Fibroblast of skin of back (primary cell): ENCODE measurements at places on chromosomes 6 and 20.
A peak's percentile ranks its signal among the peaks of the same experiment; 100 is the strongest.

DNA sequence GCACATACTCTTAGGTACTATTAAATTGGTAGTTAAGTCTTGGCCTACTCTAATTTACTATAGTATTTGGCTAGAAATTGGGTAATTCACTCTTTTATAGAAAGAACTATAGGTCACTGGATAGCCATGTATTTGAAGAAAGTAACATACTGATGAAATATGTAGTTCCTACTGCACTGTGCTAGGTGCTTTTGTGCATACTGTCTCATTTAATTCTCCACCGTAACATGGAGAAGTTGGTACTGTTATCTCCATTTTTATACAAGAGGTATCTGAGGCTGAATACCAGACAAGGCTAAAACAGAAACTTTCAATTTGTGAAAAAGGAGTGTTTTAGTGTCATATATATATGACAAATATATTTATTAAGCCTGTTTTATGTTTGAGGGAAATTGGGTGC is 29.8 kb downstream of the AFDN start:
- no peak for DNase-seq

DNA sequence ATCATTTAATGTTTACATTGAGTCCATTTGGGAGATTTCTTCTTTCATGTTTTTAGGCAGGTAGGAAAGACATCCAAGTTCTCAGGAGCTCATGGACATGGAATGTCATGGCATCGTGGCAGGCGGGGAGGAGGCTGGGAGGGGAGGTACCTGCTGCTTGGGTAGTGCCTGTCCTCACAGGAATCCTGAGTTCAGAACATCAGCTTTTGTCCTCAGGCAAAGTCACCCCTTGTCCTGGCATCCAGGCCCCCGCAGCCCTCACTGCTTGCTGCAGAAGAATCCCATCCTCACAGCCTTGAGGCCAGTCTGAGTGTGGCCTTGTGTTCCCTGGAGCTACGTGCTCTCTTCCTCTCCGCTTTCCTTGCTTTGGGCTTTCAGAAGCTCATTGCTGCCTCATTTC is 157.4 kb downstream of the CFAP61 start:
- DNase-seq, result no peak

DNA sequence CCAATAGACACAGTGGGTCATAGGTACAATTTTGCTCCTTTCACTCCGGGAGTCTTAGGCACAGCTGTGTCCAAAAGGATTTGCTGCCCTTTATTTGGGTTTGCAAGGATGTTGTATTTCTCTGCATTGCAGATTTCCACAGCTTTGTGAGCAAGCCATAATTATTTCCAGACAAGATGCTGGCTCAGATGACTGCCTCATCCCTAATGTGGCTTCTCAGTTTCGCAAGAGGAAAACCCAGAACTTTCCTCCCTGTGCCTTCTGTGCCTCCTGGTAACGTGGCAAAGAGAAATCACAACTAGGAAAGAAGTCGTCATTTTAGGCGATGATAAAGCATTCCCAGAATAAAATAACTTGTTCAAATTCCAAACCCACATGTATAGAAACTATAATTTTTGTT is 33.7 kb downstream of the FAM50B start:
- DNase-seq, result peak; percentile 78

GRCh38 chr20:2394411-2395055 is 13.8 kb downstream of the TGM6 start:
- DNase-seq, result no peak

DNA sequence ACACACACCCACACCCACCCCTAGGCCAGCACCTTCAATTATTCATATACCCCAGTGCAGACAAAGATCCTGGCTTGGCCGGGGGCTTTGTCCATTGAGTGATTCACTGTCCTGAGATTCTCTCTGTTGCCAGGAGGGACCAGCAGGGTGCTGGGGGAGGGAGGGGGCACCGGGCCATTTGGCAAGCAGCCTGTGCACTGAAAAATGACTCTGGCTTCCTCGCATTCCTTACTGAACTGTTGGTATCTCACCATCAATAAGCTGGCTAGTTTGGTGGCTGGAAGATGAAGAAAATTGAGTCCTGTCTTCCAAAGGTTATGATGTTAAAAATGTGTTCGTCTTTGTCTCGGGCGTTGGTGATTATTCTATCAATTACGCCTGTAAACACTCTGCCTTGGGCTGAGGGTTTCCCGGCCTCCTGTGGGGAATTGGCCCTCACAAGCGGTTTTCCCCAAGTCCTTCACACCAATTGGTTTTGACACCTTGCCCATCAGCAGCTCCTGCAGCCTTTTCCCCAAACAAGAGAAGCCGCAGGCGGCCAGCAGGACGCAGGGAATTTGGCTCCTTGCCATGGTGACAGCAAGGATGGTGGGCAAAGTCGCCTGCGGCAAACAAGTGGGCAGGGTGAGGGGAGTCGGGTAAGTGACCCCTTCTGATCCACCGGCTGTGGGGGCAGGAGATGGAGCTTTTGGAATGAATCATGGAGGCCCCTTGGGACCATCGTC is 4.9 kb downstream of the VSTM2L start:
- DNase-seq, result peak; percentile 93

DNA sequence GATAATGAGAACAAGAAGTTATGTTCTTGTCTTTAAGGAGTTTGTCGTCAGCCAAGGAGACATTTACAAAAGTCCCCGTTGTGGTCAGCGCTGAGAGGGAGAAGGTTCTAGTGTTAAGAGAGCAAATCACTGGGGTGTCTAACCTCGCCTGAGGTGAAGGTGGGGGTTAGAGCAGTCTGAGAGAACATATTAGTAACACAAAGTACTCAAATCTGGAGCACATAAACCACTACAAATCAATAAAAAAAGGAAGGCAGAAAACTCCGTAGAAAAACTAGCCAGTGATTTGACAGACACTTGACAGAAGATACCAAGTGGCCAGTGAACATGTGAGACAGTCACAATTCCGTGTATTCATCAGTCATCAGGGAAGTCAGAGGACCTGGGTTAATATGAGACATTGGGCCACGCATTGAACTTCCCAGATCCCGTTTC is 45.4 kb downstream of the CDS2 start:
- DNase-seq, result no peak

- no peak for DNase-seq
Observed at GRCh38 chr6:22883061-22883717, 313.8 kb downstream of the HDGFL1 start.

DNA sequence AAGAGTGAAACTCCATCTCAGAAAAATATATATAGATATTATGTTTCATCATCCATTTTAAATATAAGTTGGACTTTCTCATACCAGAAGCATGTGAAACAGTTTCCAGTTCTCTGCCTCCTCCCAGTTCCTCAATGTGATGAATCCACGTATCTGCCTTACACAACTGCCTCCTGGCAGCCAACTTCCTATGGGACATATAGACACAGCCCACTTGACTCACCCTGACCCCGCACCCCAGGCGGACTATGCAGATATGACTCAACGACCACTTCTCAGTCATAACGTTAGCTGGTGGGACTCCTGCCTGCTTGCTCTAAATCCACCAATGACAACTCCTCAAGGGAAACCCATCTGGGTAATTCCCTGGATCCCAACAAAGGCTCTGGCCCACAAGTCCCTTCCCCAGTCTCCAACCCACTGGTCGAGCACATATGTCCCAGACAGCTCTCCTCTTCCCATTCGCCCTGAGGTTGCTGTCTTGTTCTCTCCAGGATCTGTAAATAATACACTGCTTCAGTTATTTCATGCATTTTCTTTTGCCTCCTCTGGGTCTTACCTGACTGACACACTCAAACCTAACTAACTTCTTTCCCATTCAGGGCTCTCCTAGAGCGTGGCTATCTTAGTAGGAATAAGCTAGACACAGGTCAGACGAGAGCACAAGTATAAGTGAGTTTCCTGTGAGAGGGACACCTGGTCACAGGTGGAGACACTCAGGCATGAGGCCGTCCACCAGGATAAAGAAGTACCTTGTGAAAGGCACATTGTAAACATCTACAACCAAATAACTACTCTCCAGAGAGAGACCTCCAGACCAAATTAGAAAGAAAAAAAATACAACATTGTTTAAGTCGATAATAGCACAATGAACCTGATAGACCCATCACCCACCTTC is 548.5 kb downstream of the CD83 start:
- peak; percentile 99 for DNase-seq

DNA sequence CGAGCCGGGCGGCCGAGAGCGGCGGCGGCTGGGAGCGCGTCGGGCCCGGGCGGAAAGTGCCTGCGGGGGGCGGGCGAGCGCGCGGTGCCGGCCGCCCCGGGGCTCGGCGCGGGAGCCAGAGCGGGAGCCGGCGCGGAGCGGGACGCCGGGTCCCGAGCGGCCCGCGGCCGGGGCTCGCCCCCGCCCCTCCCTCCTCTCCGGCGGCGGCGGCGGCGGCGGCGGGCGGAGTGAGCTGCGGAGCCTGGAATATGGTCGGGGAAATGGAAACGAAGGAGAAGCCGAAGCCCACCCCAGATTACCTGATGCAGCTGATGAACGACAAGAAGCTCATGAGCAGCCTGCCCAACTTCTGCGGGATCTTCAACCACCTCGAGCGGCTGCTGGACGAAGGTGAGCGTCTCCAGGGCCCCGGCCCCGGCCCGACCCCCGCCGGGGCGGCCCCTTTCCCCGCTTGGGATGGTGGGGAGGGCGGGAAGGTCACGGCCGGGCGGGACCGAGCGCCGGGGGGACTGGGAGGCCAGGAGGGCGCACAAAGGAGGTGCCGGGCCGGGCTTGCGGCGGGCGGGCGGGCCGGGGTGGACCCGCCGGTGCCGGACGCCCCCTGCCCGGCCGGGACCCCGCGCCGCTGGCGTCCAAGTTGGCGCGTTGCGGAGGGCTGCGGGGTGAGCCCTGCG is 565 bp downstream of the QKI start:
- DNase-seq, result no peak

DNA sequence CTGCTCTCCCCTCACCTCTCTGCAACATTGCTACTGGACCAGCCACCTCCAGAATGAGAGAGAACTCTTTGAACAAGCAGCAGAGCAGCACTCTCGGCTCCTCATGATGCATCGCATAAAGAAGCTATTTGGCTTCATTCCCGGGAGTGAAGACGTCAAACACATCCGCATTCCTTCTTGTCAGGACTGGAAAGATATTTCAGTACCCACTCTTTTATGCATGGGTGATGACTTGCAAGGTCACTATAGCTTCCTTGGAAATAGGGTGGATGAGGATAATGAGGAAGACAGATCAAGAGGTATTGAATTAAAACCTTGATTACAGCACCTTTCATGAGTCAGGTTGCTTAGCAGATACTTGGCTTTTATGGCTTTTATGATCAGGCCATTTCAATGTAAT is 4.3 kb downstream of the CALHM4 start:
- peak; percentile 97 for DNase-seq

DNA sequence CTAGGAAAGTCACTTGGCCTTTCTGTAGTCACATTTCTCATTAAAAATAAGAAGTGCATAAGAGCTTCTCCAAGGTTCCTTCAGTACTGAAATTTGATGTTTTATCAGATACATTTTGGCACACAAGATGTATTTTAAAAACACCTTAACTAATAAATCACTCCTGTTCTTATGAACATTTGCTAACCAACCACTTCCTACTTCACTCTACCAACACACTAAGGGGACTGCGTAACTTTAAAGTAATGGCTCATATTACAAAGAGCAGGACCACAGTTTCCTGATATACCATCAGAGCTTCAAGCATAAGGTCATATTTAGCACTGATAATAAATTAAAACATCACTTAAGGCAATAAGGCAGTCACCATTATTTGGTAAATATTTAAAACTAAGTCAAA is 104.4 kb downstream of the RALGAPA2 start:
- no peak for DNase-seq

DNA sequence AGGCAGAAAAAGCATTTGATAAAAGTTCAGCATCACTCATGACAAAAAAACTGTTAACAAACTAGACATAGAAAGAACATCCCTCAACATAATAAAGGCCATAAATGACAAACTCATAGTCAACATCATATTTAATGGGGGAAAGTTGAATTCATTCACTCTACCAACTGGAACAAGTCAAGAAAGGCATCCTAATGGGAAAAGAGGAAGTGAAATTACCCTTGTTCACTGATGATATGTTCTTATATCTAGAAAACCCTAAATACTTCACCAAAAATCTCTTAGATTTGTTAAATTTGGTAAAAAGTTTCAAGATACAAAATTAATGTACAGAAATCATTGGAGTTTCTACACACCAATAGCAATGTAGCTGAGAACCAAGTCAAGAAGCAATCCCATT is 48.9 kb downstream of the GGTLC1 start:
- DNase-seq, result no peak

- no peak for DNase-seq
Observed at GRCh38 chr20:3802524-3803239, 6.6 kb downstream of the CDC25B start.

GRCh38 chr20:20203784-20204183 is 151.5 kb downstream of the CFAP61 start:
- DNase-seq, result no peak

- no peak for DNase-seq
Observed at GRCh38 chr6:168038576-168039140, 40.4 kb downstream of the FRMD1 start.

- no peak for DNase-seq
Observed at GRCh38 chr6:105102186-105102585, 77.6 kb downstream of the POPDC3 start.

- no peak for DNase-seq
Observed at GRCh38 chr6:43103253-43103876, 27.3 kb downstream of the PTK7 start.

DNA sequence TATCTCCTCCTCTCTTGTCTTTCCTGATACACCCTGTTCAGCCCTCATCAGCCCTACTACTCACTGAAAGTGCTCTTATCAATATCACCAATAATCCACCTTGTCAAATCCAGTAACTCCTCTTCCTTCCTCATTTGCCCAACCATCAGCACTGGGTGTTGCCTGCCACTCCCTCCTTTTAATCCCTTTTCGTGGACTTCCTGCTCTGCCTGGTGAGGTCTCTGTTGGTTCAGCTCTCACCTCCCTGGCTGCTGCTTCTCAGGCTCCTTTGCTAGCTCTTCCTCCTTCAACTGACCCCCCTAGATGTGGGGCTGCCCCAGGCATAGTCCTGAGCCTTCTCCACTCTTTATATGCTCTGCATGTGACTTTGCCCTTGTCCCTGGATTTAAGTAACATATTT is 92.5 kb downstream of the PREP start:
- no peak for DNase-seq

GRCh38 chr6:90126839-90127238 is 169.8 kb downstream of the BACH2 start:
- no peak for DNase-seq
